ENCODE measurements at places on chromosomes 7 and 10.

DNA sequence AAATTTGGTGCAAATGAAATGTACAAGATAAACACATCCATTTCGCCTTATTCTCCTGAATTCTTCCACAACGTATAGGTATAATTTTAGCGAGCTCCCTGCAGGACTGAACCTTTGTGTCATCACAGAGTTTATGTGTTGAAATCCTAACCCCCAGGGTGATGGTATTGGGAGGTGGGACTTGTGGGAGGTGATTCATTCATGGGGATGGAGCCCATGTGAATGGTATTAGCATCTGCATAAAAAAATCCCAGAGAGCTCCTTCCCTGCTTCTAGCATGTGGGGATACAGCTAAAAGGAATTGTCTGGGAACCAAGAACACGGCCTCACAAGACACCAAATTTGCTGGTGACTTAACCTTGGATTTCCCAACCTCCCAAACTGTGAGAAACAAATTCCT, 741.4 kb upstream of the VSTM2A start:
- no peak for DNase-seq

- DNase-seq = no peak
Measured at GRCh38 chr7:51126813-51127617, 189.6 kb downstream of the COBL start.

GRCh38 chr10:78868048-78868447, 200.7 kb upstream of the ZMIZ1 start:
- DNase-seq = peak; percentile 63

DNA sequence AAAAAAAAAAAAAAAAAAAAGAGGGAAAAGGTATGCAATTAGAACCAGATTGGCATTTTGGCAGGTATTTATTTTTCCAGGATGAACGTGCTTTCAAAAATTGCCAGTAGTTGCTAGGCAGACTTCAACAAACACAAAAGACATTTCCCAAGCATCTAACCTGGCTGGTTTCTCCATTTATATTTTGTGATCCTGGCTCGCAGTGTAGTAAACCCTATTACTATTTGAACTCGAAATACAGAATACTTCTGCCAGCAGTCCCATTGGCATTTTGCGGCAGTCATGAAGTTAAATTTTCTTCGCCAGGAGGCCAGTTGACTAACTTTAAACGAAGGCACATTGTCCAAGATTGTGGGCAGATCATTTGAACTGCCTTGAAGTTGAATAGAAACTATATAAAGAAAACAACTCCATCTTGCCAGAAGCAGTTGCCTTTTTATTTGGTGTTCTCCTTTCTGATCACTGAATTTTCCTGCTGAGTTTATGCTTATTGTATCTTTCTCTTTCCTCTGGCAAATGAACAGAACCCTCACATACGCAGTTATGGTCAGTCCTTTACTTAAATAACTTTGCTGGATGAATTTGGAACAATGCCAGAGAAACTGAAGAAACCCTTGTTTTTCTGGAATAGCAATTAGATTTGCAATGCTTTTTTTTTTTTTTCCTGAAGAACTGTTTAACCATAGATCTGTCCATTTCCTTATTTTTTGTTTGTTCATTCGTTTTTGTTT, 132.9 kb downstream of the BICC1 start:
- no peak for DNase-seq

- DNase-seq = peak; percentile 70
Measured at GRCh38 chr10:49407552-49408137, 11.8 kb upstream of the DRGX start.

- DNase-seq = peak; percentile 72
Measured at GRCh38 chr7:2734751-2735571, 47.0 kb downstream of the AMZ1 start.

- DNase-seq = no peak
Measured at GRCh38 chr10:132238371-132239125, 51.8 kb downstream of the DPYSL4 start.

DNA sequence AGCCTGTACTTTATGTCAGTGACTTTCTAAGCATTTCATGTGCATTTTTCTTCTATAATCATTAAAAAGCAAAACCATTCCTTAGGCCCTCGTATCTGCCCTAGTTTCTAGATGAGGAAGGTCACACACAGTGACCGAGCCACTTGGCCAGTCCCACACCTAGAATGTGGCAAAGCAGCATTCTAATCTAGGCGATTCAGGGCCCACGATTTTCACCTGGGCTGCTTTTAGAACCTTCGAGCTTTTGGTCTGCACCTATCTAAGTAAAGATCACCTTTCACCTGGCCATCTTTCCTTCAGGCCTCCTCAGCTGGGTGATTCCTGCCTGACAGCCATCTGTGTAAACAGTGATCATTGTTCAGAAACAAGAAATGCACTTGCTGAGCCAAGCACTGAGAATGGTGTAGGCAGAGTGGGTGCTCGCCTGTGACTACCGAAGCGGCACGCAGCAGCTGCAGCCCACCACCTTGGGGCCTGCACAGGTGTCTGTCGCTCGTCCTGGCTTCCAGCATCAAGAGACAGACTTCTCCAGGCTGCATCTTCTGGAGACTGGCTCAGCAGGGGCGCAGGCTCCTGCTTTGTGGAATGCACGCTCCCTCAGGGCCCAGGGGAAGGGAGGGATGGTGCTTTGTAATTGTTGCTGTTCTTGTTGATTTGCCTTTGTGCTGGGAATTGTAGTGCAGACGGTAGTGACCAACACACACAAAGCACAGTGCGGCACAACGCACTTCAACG, 149.0 kb upstream of the INSYN2A start:
- no peak for DNase-seq

GRCh38 chr10:131082991-131083481, 228.5 kb downstream of the TCERG1L start:
- DNase-seq = no peak

DNA sequence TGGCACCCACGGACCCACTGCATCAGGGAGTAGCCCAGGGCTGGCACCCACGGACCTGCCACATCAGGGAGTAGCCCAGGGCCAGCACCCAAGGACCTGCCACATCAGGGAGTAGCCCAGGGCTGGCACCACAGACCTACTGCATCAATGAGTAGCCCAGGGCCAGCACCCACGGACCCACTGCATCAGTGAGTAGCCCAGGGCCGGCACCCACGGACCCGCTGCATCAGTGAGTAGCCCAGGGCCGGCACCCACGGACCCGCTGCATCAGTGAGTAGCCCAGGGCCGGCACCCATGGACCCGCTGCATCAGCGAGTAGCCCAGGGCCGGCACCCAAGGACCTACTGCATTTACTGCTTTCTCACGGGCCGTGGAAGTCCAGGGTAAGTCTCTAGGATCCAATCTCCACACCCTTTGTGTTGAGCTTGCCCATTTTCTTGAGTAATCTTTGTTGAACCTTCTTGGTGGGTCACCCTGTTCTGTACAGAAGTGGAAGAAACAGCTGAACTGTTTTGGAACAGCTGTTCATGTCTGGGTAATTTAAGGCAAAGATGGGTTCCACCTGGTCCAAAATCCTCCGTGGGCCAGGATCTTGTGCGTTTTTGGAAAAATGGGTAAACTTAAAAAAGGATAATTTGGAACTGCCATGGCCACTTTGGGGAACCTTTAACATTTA, 69.0 kb downstream of the VIPR2 start:
- DNase-seq = peak; percentile 66

DNA sequence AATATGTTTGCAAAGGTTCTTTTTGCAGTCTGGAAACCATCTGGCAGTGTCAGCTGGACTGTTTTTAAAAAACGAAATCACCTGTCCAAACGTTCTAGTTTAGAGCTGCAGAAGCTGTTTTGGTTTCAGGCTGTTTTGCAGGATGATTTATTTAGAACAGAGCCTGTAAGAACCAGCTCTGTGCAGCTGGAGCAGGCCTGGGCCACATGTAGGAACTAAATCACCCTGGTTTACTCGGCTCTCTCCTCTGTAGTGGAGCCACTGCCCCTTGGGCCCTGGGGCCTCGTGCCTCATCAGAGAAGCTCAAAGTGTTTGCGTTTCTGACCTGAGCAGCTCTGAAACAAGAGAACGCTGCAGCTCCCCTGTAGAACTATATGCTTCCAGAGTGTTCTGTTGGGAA, 142.5 kb downstream of the ACTR3B start:
- no peak for DNase-seq

GRCh38 chr10:76543655-76544054, 1094.0 kb downstream of the KCNMA1 start:
- DNase-seq = no peak

- DNase-seq = no peak
Measured at GRCh38 chr7:136266457-136266856, 289.3 kb upstream of the MTPN start.

DNA sequence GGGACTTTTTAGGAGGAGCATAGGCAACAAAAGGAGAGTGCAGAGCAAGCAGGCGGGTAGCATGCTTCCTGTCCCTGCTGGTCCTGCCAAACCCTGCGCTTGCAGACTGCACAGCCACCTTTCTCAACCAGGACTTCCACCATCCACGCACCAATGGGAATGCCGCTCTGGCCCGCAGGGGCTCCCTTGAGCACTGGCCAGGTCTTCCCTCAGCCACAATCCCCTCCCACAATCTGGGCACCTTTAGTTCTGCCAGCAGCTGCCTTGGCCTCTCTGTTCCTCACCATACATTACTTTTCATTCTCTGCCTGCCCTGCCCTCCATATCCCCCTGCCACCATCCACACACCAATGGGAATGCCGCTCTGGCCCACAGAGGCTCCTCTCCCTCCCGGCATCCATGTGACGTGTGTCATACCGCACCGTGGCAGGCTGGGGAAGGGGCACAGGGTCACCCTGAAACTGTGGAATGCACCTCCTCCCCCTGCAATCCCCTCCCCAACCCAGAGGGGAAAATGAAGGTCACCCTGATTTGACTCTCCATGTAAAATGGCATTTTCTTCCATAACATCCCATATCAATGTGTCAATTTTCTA, 97.3 kb upstream of the MACROH2A2 start:
- DNase-seq = peak; percentile 49

GRCh38 chr7:70525991-70526390, 606.0 kb upstream of the GALNT17 start:
- DNase-seq = no peak

GRCh38 chr7:127885843-127886242, 145.4 kb downstream of the LRRC4 start:
- no peak for DNase-seq

DNA sequence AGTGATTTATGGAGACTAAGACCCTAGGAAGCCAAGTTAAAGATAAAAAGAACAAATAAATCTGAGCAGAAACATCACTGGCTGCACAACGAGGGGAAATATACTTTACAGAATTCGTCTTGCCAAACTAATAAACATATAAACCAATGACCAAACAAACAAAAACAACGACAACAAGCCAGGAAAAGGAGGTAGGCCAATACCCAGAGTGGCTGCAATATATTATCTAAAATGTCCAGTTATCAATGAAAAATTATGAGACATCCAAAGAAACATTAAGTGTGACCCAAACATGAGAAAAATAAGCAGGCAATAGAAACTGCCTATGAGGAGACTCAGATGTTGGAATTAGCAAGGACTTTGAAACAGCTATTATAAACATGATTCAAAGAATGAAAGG, 81.0 kb downstream of the PKD1L1 start:
- DNase-seq = no peak

GRCh38 chr7:124246262-124246863, 213.5 kb upstream of the TMEM229A start:
- no peak for DNase-seq

- DNase-seq = no peak
Measured at GRCh38 chr10:59524348-59524747, 162.0 kb upstream of the FAM13C start.

- no peak for DNase-seq
Measured at GRCh38 chr7:127871226-127871625, 160.0 kb downstream of the LRRC4 start.

DNA sequence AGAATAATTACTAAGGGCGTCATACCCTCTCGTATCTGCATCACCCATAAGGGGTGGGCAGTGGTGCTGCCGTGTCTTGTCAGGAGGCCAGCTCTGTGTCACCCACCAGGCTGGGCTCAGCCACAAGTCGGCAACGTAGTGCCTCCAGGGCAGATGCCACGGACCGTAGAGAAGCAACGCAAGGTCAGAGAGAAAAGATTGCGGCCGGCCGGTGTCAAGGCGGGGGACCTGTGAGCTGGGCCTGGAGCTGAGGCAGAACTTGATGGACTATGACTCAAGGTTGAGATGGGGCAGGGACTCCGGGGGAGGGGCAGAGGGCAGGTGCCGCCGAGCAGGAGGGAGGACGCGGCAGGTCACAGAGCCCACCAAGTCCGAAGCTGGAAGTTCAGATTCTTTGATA, 29.5 kb downstream of the FOXK1 start:
- no peak for DNase-seq

GRCh38 chr10:125156739-125157480, 3.5 kb downstream of the CTBP2 start:
- DNase-seq = peak; percentile 8

DNA sequence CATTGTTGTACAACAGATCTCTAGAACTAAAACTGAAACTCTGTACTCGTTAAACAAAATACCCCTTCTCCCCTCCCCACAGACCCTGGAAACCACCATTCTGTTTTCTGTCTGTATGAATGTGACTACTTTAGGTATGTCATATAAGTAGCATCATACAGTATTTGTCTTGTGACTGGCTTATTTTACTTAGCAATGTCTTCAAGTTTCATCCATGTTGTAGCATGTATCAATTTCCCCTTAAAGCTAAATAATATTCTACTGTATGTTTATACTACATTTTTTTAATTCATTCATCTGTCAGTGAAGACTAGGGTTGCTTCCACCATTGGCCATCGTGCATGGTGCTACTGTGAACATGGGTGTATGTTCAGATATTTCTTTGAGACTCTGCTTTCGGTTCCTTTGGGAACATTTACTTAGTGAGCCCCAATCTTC, 71.2 kb upstream of the RPA3 start:
- DNase-seq = no peak

- DNase-seq = peak; percentile 50
Measured at GRCh38 chr7:45980181-45980905, 59.3 kb upstream of the IGFBP3 start.

GRCh38 chr7:5701085-5701914, 80.2 kb downstream of the RNF216 start:
- no peak for DNase-seq

DNA sequence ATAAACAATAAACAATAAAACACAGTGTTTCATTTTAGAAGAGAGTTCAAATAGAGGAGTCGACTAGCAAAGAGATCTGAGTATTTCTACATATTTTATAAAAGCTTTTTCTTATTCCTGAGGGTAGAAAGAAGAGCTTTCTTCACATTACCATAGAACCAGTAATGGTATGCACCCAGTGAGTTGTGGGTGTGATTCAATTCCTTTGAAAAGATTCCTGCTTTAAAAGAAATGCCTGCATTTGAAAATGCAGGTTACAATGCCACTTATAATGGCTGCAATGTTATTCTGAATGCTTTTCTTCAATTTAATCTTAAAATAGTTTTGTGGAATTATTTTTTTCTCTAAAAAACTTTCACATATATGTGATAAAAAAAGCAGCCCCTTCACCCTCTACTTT, 178.1 kb downstream of the CDC14C start:
- no peak for DNase-seq

Data from coronary artery (tissue), 2 donors.